ENCODE measurements at places on chromosomes 3 and 15. TPM values are rescaled to one million over a fixed set of nuclear protein-coding genes. Genes with fewer than 3 reads are reported as not detected.
A peak's percentile ranks its signal among the peaks of the same experiment; 100 is the strongest.

GRCh38 chr15:70058642-70059360 is 38.9 kb downstream of the TLE3 start:
- H3K27ac ChIP-seq = no peak overlapping the region
- peaks cover 100% of the 10 kb centered on the region for H3K36me3 ChIP-seq
- no peaks in the 10 kb centered on the region for H3K27me3 ChIP-seq
- DNase-seq = no peak

ERC2 gene
- 3.1 TPM for total RNA-seq

- no peaks in the 10 kb centered on the region for H3K4me1 ChIP-seq
- DNase-seq = no peak
- H3K36me3 ChIP-seq = no peaks in the 10 kb centered on the region
- H3K27me3 ChIP-seq = no peaks in the 10 kb centered on the region
Observed at GRCh38 chr15:51135276-51135675, 40.6 kb upstream of the TNFAIP8L3 start.

DNA sequence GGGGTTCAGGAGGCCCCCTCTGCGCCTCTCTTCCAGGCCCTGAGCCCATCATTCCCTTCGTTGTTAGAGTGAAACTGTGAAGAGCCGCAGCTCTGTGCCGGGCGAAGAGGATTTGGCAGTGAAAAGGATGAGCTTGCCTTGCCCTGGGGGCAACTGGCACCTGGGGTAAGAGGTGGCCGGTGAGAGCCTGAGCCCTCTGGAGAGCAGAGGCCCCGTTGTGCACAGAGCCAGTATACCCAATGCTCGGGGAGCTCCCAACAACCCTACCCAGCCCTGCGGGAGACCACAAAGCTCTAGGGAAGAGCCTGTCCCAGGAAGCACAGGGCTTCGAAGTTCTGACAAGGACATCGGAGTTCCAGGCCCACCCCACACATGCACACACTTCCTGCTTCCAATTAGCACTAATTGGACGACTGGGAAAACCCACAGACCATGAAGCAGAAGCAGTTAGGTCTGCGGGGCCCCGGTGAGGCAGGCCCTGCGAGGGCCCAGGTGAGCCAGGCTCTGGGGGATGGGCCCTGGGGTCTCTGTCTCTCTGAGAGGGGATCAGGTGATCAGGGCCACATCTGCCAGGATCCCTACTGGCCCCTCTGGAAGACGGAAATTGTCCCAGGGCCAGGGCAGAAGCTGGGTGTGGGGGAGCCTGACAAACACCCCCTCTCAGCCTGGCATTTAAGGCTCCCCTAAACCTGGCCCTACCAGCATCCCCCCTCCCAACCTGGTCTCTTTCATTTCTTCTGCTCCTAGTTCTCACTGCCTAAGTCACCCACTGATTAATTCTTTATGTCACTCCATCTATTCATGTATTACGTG is 27.9 kb upstream of the SFMBT1 start:
- H3K27me3 ChIP-seq = no peaks in the 10 kb centered on the region
- H3K4me3 ChIP-seq = peak overlapping the region; percentile 93
- no peaks in the 10 kb centered on the region for H3K36me3 ChIP-seq

C3orf70 gene
- 9.8 TPM for total RNA-seq

DNA sequence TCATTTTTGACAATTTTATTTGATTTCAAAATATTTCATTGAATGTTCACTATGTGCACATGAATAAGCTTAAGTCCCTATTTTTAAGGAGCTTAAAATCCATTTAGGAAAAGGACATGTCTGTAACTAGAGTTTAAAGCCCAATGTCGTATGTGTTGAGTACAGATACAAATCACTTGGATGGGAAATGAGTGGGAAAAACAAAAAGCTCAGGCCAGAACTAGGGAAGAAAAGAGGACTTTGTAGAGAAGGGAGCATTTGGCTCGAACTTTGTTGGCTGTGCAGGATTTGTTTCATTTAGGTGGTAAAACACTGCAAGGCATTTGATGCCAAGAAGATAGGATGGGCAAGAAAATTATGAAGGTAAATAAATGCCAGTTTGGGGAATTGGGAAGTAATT is 653.1 kb upstream of the KCNMB2 start:
- no peaks in the 10 kb centered on the region for H3K4me1 ChIP-seq
- H3K27ac ChIP-seq = no peak overlapping the region
- no peak overlapping the region for H3K4me3 ChIP-seq

GRCh38 chr3:39106281-39106811 is 1.1 kb downstream of the GORASP1 start:
- H3K4me3 ChIP-seq = peak overlapping the region; percentile 99
- H3K27ac ChIP-seq = peak overlapping the region; percentile 92

CD200R1L gene
- total RNA-seq = not detected

GRCh38 chr15:97071668-97072067 is 741.2 kb downstream of the NR2F2 start:
- no peaks in the 10 kb centered on the region for H3K36me3 ChIP-seq
- no peak overlapping the region for H3K4me3 ChIP-seq
- H3K27ac ChIP-seq = no peak overlapping the region
- DNase-seq = no peak
- H3K27me3 ChIP-seq = no peaks in the 10 kb centered on the region

DNA sequence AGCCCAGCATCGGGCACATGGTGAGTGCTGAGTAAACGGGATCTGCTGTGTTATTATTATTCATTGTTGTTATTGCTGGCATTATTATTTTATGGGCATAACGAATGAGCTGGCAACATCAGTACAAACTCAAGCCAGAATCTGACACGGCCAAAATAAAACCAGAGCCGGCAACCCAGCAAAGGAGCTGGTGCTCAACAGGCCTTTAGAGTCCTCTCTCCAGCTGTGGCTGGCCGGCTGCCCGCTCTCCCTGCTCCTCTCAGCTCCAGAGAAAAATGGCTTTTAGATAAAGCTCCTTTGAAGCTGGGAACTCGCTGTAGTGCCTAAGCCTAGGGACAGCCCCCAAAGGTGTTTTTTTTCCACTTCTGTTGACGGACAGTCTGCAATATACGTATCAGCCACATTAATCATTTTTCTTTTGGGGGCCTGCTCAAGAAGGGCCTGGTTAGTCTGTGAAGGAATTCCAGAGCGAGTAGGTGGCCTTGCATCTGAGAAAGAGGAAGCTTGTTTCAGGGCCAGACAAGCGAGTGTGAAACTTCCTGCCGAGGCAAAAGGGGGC is 193.9 kb upstream of the UBE2E1 start:
- DNase-seq = peak; percentile 85
- H3K36me3 ChIP-seq = no peaks in the 10 kb centered on the region
- H3K27me3 ChIP-seq = no peaks in the 10 kb centered on the region
- H3K27ac ChIP-seq = peak overlapping the region; percentile 25
- H3K4me1 ChIP-seq = no peaks in the 10 kb centered on the region

DOCK3 gene
- not detected for total RNA-seq

SPINT1 gene
- total RNA-seq = 58.6 TPM

- no peak overlapping the region for H3K4me3 ChIP-seq
- no peaks in the 10 kb centered on the region for H3K27me3 ChIP-seq
- no peak for DNase-seq
- peak overlapping the region; percentile 22 for H3K27ac ChIP-seq
- no peaks in the 10 kb centered on the region for H3K36me3 ChIP-seq
Observed at GRCh38 chr3:61594144-61594963, 33.0 kb downstream of the PTPRG start.

PCOLCE2 gene
- 26.9 TPM for total RNA-seq

DNA sequence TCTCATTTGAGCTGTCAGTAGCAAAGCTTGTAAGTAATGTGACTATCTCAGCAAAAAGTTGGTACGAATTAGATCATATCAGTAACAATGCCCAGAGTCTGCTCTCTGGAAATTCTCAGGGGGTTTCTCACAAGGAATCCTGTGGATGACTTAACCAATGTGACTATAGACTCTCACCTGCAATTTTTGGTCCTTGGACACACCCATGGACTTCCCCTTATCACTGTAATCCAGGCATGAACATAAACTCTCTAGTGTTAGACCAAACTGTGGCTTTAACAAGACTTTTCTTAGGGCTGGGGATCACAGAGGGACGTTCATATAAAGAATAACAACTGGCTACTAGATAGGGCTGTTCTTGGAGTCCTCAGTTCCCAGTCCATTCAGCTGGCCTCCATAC is 3.9 kb upstream of the ZNF80 start:
- H3K36me3 ChIP-seq = no peaks in the 10 kb centered on the region
- DNase-seq = no peak
- H3K4me1 ChIP-seq = no peaks in the 10 kb centered on the region
- H3K27ac ChIP-seq = no peak overlapping the region

GRCh38 chr3:152151216-152151876 is 117.4 kb upstream of the MBNL1 start:
- no peaks in the 10 kb centered on the region for H3K4me1 ChIP-seq
- H3K27ac ChIP-seq = no peak overlapping the region
- H3K36me3 ChIP-seq = no peaks in the 10 kb centered on the region
- no peaks in the 10 kb centered on the region for H3K27me3 ChIP-seq

DNA sequence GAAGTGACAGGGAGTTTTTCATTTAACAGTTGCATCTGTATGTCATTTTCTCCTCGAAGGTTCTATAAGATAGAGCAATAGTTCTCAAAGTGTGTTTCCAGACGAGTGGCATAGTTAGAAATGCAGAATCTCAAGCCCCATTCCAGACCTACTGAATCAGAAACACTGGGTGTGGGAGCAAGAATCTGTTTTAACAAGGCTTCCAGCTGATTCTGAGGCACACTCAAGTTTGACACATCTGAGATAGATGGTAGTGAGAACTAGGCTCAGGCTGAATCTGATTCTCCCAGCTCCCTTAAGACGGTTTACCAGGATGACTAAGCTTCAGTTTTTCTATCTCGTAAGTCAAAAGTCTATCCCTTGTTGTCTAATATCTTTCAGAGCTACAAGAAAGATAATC is 159.8 kb upstream of the NUDT16 start:
- H3K27ac ChIP-seq = no peak overlapping the region
- H3K4me3 ChIP-seq = no peak overlapping the region
- no peaks in the 10 kb centered on the region for H3K27me3 ChIP-seq

ASB14 gene
- 0.29 TPM for total RNA-seq

DNA sequence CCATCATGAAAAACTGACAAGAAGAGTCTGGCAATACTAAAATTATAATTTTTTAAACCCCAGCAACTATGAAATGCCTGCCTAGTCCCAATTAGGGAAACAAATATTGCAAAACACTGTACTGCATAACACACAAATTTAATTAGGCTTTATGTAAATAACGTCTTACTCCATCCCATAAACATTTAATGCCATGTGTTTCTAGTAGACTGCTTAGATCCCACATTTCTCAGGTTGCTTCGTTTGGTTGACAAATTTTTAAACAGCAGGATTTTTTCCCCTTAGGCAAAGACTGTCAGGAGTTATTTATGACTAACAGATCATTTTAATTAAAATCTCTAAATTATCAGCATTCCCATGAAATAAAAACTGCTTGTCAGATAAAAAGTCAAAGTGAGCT is 29.9 kb downstream of the EIF2AK4 start:
- no peak for DNase-seq
- peaks cover 86% of the 10 kb centered on the region for H3K36me3 ChIP-seq
- no peak overlapping the region for H3K4me3 ChIP-seq
- H3K27ac ChIP-seq = no peak overlapping the region
- H3K27me3 ChIP-seq = no peaks in the 10 kb centered on the region

ETV5 gene
- 42.6 TPM for total RNA-seq

FBXL22 gene
- 7.7 TPM for total RNA-seq

- no peaks in the 10 kb centered on the region for H3K27me3 ChIP-seq
- H3K4me3 ChIP-seq = no peak overlapping the region
- peaks cover 18% of the 10 kb centered on the region for H3K4me1 ChIP-seq
- no peak overlapping the region for H3K27ac ChIP-seq
- no peaks in the 10 kb centered on the region for H3K36me3 ChIP-seq
Observed at GRCh38 chr15:71220828-71221227, 105.6 kb downstream of the THSD4 start.

DNA sequence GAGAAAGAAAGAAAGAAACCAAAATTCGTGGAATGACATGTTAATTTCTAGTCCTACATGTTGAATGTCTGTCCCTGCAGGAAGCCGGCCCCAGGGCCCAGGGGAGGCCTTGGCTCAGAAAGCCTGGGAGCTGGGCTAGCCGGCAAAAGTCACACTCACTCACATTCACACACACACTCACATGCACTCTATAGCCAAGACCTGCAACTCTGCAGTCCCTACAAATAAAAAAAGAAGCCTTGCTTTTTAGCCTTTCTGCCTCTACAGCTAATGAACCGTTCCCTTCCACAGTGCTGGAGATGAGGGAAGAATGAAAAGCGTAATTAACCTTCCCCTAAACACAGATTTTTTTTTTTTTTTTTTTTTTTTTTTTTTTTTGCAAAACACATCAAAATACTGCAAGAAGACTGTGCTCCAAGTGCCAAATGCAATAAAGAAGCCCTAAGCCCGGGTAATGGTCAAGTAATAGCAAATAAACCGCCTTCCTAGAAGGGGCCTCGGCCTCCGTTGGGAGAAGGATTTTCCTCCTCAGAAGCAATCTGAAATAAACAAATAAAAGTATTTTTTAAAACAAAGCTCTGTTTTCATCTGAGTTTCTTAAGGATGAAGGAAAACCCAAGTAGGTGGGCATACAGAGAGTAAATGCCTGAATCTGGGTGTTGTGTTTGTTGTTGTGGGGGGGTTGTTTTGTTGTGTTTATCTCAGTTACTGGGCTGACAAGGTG is 4.3 kb downstream of the MECOM start:
- H3K4me1 ChIP-seq = peaks cover 37% of the 10 kb centered on the region
- no peaks in the 10 kb centered on the region for H3K36me3 ChIP-seq
- peak overlapping the region; percentile 82 for H3K4me3 ChIP-seq
- H3K27me3 ChIP-seq = peaks cover 71% of the 10 kb centered on the region

TERC gene
- 206 TPM for total RNA-seq

- peaks cover 20% of the 10 kb centered on the region for H3K4me1 ChIP-seq
- H3K27ac ChIP-seq = no peak overlapping the region
- no peak overlapping the region for H3K4me3 ChIP-seq
Observed at GRCh38 chr15:88603885-88604284, 17.3 kb upstream of the AEN start.

DNA sequence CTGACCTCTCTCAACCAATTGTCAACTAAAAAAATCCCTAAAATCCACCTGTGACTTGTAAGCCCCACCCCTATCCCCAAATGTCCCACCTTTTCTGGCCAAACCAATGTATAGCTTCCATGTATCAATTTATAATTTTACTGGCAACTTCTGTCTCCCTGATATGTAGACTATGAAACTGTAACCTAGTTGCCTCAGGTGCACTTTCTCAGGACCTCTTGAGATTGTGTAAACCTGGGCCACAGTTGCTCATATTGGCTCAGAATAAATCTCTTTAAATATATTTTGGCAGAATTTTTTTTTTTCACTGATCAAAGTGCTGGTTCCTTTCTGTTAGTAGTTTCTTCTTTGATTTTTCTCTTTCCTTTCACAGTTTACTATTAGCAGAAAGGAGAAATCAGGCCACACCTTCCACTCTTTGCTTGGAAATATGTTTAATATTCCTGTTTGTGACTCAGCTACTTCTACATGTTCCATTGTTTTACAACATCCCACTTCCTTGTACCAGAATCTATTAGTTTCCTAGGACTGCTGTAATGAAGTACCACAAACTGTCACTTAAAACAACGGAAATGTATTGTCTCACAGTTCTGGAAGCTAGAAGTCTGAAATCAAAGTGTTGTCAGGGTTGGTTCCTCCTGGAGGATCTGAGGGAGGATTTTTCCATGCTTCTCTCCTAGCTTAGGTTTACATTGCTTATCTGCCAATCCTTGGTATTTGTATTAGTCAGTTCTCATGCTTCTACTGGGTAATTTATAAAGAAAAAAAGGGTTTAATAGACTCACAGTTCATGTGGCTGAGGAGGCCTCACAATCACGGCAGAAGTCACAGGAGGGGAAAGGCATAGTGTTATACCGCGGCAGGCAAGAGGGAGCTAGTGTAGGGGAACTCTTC is 801.2 kb upstream of the ARPP21 start:
- H3K27me3 ChIP-seq = no peaks in the 10 kb centered on the region
- peak; percentile 22 for DNase-seq
- H3K4me1 ChIP-seq = peaks cover 5% of the 10 kb centered on the region
- no peaks in the 10 kb centered on the region for H3K36me3 ChIP-seq

Data from stomach (tissue), 19 donors.